ENCODE measurements at places on chromosomes 1 and 21. TPM values are rescaled to one million over a fixed set of nuclear protein-coding genes. Genes with fewer than 3 reads are reported as not detected.

Gene CFHR1
- total RNA-seq = not detected

Gene NBPF6
- total RNA-seq = not detected

GRCh38 chr1:206472454-206472853, 2.2 kb downstream of the IKBKE start:
- no peaks in the 10 kb centered on the region for H3K27me3 ChIP-seq
- peaks cover 25% of the 10 kb centered on the region for H3K36me3 ChIP-seq
- peaks cover 55% of the 10 kb centered on the region for H3K4me1 ChIP-seq
- H3K27ac ChIP-seq = peak overlapping the region; percentile 37
- no peak for DNase-seq
- H3K4me3 ChIP-seq = no peak overlapping the region

- no peak for DNase-seq
- H3K4me1 ChIP-seq = peaks cover 6% of the 10 kb centered on the region
- H3K27ac ChIP-seq = no peak overlapping the region
- no peaks in the 10 kb centered on the region for H3K27me3 ChIP-seq
These were observed 45.1 kb upstream of the GUCA2A start for GRCh38 chr1:42209526-42210251.

DNA sequence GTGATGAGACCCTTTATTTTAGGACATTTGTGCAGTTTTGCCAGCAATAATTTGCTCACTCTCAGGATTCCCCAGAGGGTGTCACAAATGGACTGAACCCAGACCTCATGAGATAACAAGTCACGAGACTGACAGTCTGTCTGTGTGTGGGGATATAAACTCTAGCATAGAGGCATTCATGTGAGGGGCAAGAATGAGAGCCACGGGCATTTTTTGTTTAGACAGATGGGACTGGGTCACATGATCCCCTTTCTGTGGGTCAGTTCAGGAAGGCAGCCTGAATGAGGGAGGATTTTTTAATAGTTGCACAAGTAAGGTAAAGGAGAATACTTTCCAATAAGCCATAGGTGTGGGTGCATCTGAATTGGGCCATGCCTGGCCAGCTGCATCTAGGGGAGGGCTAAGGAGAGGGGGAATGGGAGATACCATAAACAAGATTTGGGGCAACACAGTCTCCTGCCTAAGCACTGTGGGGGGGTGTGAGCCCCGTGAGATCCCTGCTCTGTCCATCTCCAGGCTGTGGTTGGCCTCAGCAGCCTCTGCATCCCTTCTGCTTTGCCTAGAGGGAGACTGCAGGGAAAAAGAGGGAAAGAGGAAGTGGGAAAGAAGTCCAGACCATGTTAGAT, 66.6 kb downstream of the NAV1 start:
- H3K27ac ChIP-seq = no peak overlapping the region
- no peaks in the 10 kb centered on the region for H3K36me3 ChIP-seq
- no peak overlapping the region for H3K4me3 ChIP-seq
- no peaks in the 10 kb centered on the region for H3K4me1 ChIP-seq

DNA sequence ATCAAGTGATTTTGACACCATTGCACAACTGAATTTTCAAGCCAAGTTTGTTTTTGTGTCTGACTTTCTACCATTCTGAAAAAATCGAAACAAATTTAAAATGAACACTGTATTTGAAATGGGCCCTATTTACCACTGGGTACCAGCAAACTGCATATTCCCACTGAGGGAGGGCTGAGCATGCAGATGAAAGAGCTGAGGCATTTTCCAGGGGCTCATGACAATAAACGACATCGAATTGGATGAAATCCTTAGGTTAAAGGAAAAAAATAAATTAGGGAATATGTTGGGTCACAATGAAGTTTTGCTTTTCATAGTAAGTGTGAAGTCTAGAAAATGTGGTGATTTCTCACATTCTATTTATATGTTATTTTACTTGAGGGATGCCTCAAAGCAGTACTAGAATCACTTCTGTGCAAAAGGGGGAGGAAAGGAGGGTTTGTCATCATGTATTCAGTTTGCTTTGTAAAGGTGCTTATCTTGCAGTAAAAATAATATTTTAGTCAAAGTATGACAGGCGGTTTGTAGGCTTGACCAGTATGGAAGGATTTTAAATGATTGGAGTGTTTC, 11.2 kb downstream of the ZBTB18 start:
- H3K36me3 ChIP-seq = no peaks in the 10 kb centered on the region
- H3K4me3 ChIP-seq = no peak overlapping the region
- no peak overlapping the region for H3K27ac ChIP-seq
- no peaks in the 10 kb centered on the region for H3K4me1 ChIP-seq

GRCh38 chr1:245875581-245876261, 631.4 kb downstream of the SMYD3 start:
- no peak for DNase-seq
- H3K4me3 ChIP-seq = no peak overlapping the region
- no peaks in the 10 kb centered on the region for H3K27me3 ChIP-seq
- H3K4me1 ChIP-seq = no peaks in the 10 kb centered on the region
- H3K27ac ChIP-seq = no peak overlapping the region

DNA sequence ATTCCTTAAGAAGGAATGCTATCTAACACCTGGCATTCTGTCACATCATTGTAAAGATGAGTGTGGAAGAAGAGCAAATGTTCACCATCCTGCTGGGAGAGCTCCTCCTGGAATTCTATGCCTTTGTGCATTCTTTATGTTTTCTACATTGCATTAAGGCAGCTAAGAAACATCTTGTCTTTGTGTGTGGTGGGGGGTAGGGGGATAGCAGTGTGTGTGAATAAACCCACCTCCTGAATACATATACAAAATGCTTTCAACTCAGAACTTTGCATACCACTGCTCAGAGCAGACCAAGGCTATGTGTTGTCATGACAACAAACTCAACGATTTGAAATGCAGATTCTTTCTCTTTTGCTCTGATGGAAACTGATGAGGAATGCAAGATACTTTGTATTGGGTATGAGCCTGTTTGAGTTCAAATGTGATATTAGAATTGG, 193.6 kb upstream of the KAZN start:
- DNase-seq = no peak
- no peak overlapping the region for H3K4me3 ChIP-seq
- H3K4me1 ChIP-seq = no peaks in the 10 kb centered on the region
- no peaks in the 10 kb centered on the region for H3K36me3 ChIP-seq
- no peak overlapping the region for H3K27ac ChIP-seq

Gene SEC16B
- not detected for total RNA-seq

Gene THEM5
- not detected for total RNA-seq

DNA sequence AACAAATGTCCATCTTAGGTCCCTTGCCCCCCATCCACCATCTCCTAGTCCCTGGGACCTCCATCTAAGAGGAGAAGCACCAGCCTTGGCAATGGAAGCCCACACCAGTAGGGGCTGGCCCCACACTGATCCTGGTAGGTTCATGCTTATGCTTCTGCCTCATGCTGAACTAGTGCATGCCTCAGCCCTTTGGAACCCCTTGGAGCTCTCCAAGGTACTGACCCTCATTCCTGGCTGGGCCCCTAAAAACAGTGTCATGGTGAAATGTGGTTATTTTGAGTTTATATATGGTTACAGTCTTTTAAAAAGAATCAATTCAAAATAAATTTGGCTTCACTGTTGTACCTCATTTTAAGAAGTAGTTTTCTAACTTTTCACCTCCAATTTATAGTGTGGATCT, 108.3 kb downstream of the HIVEP3 start:
- DNase-seq = peak; percentile 68
- no peaks in the 10 kb centered on the region for H3K27me3 ChIP-seq
- H3K4me1 ChIP-seq = peaks cover 62% of the 10 kb centered on the region
- H3K36me3 ChIP-seq = no peaks in the 10 kb centered on the region

DNA sequence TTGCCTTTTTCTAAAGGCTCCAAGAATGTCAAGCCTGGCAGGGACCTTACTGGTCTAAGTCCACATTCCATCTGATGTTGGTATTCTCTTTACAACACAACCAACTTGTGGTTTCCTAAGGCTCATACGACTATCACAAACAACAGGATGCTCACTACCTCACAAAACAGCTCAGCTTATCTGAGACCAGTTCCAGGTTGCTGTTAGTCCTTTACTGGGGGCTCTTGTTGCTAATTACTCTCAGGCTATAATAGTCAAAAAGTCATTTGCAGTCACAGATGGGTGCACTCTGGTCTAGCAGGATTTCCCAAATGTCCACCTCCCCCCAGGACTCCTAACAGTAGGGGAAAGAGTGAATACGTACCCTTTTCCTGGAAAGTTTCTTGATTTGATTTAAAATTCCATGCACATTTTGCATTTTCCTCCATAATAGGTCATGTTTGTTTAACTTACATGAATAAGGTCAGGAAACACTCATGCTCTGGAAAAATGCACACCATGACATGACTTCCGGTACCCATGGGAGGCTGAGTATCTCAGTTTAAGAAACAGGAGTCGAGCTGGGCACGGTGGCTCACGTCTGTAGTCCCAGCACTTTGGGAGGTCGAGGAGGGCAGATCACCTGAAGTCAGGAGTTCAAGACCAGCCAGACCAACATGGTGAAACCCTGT, 16.0 kb downstream of the LCK start:
- H3K4me1 ChIP-seq = peaks cover 60% of the 10 kb centered on the region
- peaks cover 13% of the 10 kb centered on the region for H3K36me3 ChIP-seq
- no peak overlapping the region for H3K27ac ChIP-seq
- H3K27me3 ChIP-seq = no peaks in the 10 kb centered on the region
- no peak for DNase-seq
- H3K4me3 ChIP-seq = no peak overlapping the region

GRCh38 chr1:235468970-235469369, 35.3 kb downstream of the B3GALNT2 start:
- H3K4me1 ChIP-seq = no peaks in the 10 kb centered on the region
- H3K27ac ChIP-seq = no peak overlapping the region
- no peak overlapping the region for H3K4me3 ChIP-seq

Gene OR10J1
- not detected for total RNA-seq

Data from natural killer cell (primary cell).